Activated CD8-positive, alpha-beta T cell treated with anti-CD3 and anti-CD28 coated beads for 36 hours (primary cell): ENCODE measurements at places on chromosomes 3 and 15. TPM values are rescaled to one million over a fixed set of nuclear protein-coding genes. Genes with fewer than 3 reads are reported as not detected.
A peak's percentile ranks its signal among the peaks of the same experiment; 100 is the strongest.

The CELSR3 gene
- 17.8 TPM for total RNA-seq

- H3K4me1 ChIP-seq, result peaks cover 3% of the 10 kb centered on the region
- no peak overlapping the region for H3K27ac ChIP-seq
- H3K27me3 ChIP-seq, result peaks cover 7% of the 10 kb centered on the region
- no peak overlapping the region for H3K4me3 ChIP-seq
- peaks cover 2% of the 10 kb centered on the region for H3K36me3 ChIP-seq
These were observed 4.3 kb upstream of the ALPK3 start for GRCh38 chr15:84812842-84813241.

DNA sequence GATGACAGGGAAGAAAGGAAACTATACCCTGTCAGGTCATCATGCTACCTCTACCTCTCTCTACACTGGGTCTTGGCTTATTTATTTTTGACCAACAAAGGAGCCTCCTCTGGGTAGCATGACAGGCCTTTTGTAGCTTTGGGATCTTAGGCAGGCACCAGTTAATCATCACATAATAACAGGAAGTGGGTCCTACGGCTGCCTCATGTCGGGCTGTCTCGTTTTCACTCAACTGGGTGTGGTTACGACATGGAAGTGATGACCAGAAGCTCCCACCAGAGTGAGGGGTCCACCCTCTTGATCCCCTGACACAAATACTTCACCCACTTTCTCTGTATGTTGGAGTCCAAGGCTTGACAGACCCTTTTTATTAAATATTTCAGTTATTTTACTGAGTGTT lies 105.3 kb downstream of the CD47 start:
- H3K4me1 ChIP-seq, result peaks cover 23% of the 10 kb centered on the region
- DNase-seq, result peak; percentile 75
- no peaks in the 10 kb centered on the region for H3K27me3 ChIP-seq

The TMCO5A gene
- not detected for total RNA-seq

The CLCN2 gene
- total RNA-seq, result 4.0 TPM

- DNase-seq, result no peak
- H3K4me3 ChIP-seq, result no peak overlapping the region
- peaks cover 22% of the 10 kb centered on the region for H3K4me1 ChIP-seq
- peaks cover 2% of the 10 kb centered on the region for H3K27me3 ChIP-seq
- H3K36me3 ChIP-seq, result no peaks in the 10 kb centered on the region
These were observed 328.5 kb upstream of the TLE3 start for GRCh38 chr15:70426096-70426821.

DNA sequence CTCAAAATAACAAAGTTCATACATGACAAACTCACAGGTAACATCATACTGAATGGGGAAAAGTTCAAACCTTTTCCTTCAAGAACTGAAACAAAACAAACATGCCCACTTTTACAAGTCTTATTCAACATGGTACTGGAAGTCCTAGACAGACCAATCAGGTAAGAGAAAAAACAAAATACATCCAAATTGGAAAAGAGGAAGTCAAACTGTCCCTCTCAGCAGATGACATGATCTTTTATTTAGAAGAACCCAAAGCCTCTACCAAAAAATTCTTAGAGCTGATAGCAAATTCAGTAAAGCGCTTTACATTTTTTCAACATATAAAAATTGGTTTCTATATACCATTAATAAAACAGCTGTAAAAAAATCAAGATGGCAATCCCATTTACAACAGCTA lies 219.4 kb downstream of the STAG1 start:
- no peak for DNase-seq
- H3K4me1 ChIP-seq, result peaks cover 2% of the 10 kb centered on the region
- peaks cover 45% of the 10 kb centered on the region for H3K36me3 ChIP-seq

- no peaks in the 10 kb centered on the region for H3K27me3 ChIP-seq
- H3K4me3 ChIP-seq, result no peak overlapping the region
- peaks cover 5% of the 10 kb centered on the region for H3K36me3 ChIP-seq
- H3K27ac ChIP-seq, result no peak overlapping the region
- H3K4me1 ChIP-seq, result peaks cover 65% of the 10 kb centered on the region
- DNase-seq, result no peak
These were observed 25.4 kb upstream of the EDEM1 start for GRCh38 chr3:5162102-5162501.

DNA sequence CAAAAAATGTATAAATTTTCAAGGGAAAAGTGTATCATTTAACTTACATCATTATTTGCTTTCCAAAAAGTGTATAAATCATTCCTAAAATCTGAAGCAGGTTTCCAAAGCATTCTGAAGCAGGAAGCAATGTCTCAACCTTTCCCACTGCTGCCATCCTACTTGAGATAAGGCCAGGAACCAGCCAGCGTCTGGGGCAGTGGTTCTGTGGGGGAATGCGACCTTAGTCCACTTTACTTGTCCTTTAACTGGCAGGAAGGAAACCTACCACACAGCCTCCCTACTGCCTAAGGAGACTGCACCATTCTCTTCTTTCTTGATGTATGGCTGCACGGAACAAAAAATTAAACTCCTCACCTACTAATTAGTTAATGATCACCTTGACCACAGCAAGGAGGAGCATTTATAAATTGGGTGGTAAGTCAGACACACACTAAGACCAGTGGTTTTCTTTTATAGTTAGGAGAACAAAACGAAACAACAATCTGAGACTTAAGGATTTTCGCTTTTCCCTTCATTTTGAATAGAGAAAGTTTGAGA lies 3.7 kb downstream of the SORD start:
- peaks cover 21% of the 10 kb centered on the region for H3K36me3 ChIP-seq
- DNase-seq, result no peak
- peaks cover 23% of the 10 kb centered on the region for H3K4me1 ChIP-seq
- H3K27me3 ChIP-seq, result no peaks in the 10 kb centered on the region
- H3K27ac ChIP-seq, result no peak overlapping the region
